ENCODE measurements at places on chromosomes 2 and 18.

GRCh38 chr18:24075767-24076597 lies 61.4 kb downstream of the TTC39C start:
- DNase-seq, result no peak

GRCh38 chr18:1438458-1438910 lies 533.8 kb downstream of the ADCYAP1 start:
- DNase-seq, result no peak

DNA sequence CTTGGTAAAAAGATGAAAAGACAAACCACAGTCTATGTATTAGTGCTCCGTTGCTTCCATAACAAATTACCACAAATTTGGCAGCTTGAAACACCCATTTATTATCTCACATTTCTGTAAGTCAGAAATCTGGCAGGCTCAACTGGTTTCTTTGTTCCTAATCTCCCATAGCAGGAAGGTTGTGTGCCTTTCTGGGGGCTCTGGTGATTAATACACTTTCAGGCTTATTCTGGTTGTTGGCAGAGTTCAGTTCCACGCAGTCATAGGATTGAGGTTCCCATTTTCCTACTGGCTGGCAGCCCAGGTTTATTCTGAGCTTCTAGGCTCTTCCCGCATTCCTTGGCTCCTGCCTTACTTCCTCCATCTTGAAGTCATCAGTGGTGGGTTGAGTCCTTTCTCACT lies 189.3 kb downstream of the ANAPC1 start:
- DNase-seq, result no peak

DNA sequence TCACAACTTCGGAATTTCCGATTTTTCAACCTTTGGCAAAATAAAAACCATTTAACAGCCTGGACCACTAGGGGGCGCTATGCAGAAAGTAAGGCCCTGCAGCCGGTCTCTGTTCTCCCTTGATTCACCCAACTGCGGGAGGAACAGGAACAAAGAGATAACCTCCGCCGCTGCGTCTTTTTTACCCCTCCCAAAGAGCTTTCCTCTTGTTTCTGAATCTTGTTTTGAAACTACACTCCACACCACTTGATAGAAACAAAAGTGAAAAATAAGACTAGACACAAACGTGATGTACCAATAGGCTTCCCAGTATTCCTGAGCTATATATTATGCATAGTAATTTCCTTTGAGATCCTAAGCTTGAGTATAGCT lies 231.2 kb downstream of the MYO3B start:
- DNase-seq, result peak; percentile 67

DNA sequence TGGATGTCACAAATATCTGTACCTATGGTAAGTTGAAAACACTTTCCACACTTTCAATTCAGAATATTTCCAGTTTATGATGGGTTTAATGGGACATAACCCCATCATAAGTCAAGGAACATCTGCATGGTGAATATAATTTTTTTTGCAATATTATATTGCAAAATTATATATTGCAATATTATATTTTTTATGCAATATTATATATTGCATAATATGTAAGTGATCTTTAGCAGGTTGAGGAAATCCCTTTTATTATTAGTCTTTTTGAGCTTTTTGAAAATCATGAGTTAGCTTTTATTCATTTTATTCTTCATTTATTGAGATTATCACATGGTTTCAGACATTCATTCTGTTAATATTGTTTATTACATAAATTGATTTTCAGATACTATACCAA lies 342.2 kb upstream of the GALNT5 start:
- no peak for DNase-seq

GRCh38 chr2:184041777-184042176 lies 556.6 kb upstream of the ZNF804A start:
- DNase-seq, result no peak

- DNase-seq, result no peak
These were observed 150.4 kb downstream of the PTH2R start for GRCh38 chr2:208556983-208557484.

- no peak for DNase-seq
These were observed at the start of gene B4GALT6 for GRCh38 chr18:31684279-31685096. Gene B4GALT6 (minus strand): TSS chr18:31684581. CDS start chr18:31684426, 155 bp downstream.

DNA sequence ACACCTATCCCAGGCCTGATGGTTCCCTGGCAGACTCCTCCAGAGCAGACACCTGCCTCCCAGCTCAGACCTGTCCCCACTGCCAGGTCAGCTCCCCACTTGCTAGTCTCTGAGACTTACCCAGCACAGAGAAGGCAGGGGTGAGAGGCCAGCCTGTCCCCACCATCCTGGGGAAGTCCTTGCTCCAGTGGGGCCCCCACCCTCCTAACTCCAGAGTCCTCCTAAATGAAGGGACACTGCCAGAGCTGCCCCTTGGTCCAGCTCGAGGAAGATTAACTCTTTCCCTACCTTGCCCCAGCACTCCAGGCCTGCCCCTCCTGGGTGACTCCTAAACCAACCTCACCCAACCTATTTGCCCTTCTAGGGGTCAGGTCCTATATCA lies 30.4 kb upstream of the TNS1 start:
- no peak for DNase-seq

DNA sequence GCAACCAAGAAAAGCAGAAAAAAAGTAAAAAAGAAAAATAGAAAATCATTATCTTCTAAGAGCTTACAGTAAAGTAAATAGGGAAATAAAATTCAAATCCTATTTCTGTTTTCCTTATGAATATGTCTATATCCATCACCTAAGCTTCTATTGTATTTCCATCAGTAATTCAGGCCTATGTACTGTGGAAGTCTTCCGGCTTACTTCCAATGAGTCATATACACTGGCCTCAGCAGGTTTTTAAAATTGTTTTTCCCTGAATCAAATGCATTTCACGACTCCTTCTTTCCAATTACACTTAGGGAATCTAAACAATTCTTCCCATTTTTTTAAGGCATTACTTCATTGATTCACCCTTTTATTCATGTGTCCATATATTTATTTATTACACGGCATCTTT lies 164.7 kb downstream of the CCDC102B start:
- no peak for DNase-seq

- DNase-seq, result no peak
These were observed 261.5 kb downstream of the AFF3 start for GRCh38 chr2:99880964-99881294.

DNA sequence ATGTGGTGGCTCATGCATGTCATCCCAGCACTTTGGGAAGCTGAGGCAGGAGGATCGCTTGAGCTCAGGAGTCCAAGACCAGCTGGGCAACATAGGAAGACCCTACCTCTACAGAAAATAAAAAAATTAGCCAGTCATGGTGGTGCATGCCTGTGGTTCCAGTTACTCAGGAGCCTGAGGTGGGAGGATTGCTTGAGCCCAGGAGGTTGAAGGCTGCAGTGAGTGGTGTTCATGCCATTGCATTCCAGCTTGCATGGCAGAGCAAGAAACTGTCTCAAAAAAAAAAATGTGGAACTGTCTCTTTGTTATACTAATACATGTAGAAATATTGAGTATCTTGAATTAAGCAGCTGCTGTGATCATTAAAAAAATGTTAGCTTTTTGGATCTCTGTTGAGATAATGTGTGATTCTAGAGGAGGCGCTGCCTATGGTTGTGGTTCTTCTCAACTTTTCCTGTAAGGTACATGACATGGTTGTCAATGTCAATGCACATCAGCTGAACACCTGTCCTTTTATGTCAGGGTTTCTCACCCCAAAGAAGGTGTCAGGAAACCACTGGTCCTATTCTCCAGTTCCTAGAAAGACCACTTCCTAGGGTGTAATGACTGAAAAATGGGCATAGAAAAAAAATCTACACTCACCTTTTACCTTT lies 34.7 kb upstream of the IL1RL1 start:
- DNase-seq, result no peak

GRCh38 chr2:176174824-176175708 lies 13.4 kb upstream of the HOXD1 start:
- DNase-seq, result no peak

GRCh38 chr18:43079422-43079821 lies 36.1 kb downstream of the RIT2 start:
- DNase-seq, result no peak

DNA sequence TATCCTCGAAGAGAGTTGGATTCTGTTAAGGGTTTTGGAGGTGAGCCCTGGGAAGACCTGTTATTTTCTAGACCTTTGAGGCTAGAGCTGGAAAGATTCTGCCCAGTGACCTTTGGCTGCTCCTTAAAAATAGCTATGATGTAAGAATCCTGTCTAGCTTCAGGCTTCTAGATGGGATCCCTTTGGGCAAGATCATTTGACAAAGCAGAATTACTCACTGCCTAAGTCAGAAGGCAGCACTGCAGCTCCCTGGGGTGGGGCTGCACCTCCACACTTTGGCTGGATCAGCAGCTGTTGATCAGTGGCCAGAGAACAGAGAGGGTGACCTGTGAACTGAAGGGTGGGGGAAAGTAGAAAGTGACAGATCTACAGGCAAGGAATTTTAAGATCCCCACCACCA lies 103.8 kb downstream of the ASAP2 start:
- DNase-seq, result no peak

GRCh38 chr18:4605212-4605611 lies 150.1 kb upstream of the DLGAP1 start:
- no peak for DNase-seq

- DNase-seq, result no peak
These were observed 50.3 kb downstream of the ZBTB7C start for GRCh38 chr18:48358868-48359267.

- DNase-seq, result no peak
These were observed 142.9 kb upstream of the GYPC start for GRCh38 chr2:126513033-126513432.

DNA sequence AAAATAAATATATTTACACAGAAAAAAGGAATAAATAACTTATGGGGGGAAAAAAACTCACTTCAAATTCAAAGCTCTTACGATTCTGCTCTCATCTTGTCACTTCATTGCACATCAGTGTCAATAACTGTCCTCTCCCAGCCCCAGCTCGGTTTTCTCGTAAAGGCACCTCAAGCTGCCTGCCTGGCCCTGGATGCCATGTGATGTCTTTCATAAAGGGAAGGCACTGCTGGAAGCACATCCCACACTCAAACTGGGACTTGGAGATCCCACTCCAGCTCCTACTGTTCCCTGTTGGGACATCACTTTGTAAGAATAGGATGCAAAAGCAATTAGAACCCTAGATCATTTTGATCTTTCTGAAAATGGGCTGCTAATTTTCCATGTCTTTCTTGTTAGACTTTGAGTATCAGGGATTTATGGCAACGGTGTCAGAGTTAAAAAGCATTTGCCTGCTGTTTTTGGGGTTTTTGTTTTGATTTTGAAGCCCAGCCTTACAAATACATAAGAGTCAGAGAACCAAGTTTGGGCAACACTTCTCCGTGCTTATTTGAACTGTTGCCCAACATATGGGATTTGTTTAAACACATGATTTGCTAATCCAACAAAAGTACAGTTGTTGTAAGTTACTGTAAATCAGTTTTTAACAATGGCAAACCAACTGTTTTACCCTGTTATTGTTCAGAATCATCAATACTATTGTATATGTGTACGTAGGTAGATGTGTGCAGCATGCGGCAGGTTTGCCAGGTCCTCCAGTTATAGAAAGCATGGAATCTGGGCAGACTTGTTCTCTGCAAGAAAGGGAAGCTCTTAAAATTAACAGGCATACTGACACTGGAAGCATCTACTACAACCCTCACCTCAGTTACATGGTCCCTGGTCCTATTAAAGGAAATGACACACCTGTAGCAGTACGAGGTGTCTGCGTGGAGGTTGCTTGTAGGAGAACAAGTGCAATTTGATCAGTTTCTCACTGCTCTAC lies 20.6 kb downstream of the SERTAD2 start:
- DNase-seq, result no peak

DNA sequence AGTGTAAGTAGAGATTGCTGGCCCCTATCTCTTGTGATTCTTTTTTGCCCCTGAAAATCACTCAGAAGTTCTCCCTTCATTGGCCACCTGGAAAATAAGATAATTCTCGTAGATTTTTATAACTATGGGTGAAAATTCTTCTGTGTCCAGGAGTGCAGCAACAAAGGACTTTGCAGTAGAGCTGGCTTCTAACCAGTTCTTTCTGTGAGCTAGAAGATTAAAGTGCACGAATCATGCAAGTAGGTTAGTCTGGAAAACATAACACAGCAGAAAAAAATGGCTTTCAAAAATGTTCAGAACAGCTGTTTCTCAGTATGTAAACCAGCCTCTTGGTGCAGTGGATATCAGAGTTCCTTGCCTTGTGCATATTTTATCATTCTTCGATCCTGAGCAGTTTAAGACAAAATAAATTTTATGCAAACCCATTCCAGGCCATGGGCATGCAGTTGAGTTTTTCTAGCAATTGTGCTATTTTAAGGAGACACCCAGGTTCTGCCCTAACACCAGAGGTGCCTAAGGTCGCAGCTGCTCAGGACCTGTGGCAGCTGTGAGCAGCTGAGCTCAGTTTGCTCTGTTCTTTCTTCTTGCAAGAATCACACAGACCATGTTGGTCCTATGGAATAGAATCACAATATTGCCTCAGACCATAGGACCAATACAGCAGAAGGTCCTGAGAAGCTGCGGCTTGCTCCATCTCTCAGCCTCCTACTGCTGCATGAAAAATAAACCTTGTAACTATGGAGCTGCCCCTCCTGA lies 80.9 kb upstream of the BCL2L11 start:
- no peak for DNase-seq

GRCh38 chr2:241890524-241891235 lies 21.2 kb downstream of the RTP5 start:
- no peak for DNase-seq

DNA sequence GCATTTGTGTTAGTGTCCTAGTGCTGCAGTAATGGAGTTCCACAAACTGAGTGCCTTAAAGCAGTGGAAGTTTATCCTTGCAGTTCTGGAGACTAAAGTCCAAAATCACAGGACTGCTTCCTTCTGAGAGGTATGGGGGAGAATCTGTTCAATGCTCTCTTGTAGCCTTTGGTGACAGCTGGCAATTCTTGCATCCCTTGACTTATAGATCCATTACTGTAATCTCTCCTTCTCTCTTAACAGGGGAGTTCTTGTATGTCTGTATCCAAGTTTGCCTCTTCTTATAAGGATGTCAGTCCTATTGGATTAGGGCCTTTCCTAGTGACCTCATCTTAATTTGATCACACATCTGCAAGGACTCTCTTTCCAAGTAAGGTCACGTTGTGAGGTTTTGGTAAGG lies 69.9 kb downstream of the XRCC5 start:
- DNase-seq, result no peak

DNA sequence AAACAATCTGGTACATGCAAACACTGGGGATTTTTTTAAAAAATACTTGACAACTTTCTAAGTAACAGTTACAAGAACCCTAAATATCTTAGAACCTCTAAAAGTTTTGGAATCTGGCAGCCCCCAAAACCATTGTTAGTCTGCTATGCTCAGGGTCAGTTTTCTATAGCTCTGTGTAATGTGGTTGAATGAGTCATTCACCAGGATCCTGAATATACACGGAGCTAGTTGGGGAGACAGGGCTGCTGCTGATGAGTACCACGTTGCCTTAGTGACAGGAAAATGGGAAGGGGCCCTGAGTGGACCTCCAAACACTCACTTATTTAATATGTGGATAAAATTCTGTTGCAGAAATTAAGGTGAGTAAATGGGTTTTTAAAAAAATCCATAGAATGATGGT lies 36.9 kb upstream of the TANC1 start:
- DNase-seq, result no peak

DNA sequence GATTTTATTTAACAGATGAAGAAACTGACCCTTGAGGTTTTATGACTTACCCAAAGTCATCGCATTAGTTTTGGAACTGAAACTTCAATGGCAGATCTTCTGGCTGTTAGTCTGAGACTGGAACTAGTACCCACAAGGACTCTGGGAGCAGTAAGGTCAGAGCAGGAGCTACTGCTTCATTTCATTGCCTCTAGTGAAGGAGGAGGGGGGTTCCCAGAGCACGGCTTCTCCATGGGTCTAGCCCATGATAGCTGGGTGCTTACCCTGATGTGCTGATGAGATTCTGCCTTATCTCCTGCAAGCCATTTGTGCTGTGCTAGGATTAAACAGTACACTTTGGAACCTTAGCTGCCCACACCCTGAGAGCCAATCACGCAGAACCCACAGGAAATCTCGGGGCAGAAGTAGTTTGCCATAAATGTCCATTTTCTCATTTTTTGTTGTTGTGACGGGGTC lies 5.4 kb upstream of the RNASEH1 start:
- no peak for DNase-seq
